ENCODE measurements at places on chromosomes 7 and 10.
A peak's percentile ranks its signal among the peaks of the same experiment; 100 is the strongest.

DNA sequence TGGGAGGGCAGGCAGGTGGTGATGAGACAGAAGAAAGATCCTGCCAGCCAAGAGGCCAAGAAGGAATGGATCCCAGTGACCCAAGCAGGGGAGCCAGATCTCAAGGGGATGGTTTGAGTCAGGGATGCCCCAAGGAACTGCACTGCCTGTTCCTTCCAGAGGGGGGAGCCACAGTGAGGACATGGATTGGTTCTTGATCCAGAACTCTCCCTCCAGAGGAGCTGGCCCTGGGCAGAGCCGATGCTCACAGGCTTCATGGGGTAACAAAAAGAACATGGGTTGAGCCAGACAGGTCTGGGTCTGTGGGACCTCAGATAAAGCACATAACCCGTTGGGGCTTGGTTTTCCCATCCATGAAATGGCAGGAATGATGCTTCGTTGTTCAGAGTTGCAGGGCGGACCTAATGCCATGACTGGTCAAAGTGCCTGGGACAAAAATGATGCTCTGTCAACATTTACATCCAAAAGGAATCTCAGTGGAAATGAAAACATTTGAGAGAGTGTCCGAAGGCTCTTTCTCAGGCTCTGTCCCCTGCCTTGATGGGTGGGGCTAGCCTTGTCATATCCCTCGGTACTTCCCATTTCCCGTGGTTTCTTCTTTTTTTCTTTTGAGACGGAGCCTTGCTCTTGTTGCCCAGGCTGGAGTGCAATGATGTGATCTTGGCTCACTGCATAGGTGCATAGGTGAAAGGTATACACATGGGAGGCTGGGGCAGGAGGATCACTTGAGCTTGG, 4.7 kb upstream of the DENND2A start:
- H3K36me3 ChIP-seq = no peaks in the 10 kb centered on the region
- peaks cover 4% of the 10 kb centered on the region for H3K4me1 ChIP-seq
- peaks cover 20% of the 10 kb centered on the region for H3K27me3 ChIP-seq
- DNase-seq = peak; percentile 36

DNA sequence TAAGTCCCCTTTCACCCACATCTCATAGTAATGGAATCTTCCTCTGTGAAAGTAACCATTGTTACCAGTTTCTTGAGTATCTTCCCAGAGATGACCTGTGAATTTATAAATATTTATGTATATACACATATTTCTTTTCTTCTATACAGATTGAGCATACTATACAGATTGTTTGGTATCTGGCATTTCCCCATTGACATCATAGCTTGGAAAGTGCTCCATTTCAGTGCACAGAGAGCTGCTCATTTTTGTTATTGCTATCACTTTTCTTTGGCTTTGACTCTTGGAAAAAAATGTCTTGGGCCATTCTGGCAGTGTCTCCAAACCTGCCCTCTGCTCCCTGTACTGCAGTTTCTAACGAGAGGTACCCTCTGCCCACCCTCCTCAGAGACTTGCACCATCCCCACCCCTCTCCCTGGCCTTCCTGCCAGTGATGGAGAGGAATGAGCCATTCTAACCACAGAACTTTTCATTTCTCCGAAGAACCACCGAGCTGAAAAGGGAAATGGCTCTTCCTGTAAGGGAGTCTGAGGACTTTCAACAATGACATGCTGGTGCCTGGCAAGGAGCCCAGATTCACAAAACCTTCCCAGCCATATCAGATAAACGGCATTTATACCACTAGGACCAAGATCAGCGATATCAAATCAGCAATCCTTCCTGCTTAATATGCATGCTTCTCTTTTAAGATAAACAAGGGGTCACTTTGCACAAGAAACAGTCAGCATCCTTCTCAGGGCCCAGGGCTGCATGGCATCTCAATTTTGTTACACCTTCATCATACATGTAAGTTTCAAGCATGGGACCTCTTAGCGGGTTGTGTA, 19.7 kb upstream of the CCSER2 start:
- H3K4me1 ChIP-seq = peaks cover 45% of the 10 kb centered on the region
- peaks cover 1% of the 10 kb centered on the region for H3K27me3 ChIP-seq
- peak; percentile 85 for DNase-seq
- H3K27ac ChIP-seq = peak overlapping the region; percentile 93

- H3K27ac ChIP-seq = no peak overlapping the region
- H3K36me3 ChIP-seq = no peaks in the 10 kb centered on the region
- H3K27me3 ChIP-seq = peaks cover 11% of the 10 kb centered on the region
- H3K4me3 ChIP-seq = no peak overlapping the region
- DNase-seq = peak; percentile 4
These were observed 114.5 kb downstream of the PLCE1 start for GRCh38 chr10:94108200-94108599.

GRCh38 chr10:18658271-18659124, 733 bp upstream of the ARL5B start:
- peak overlapping the region; percentile 98 for H3K27ac ChIP-seq
- H3K36me3 ChIP-seq = peaks cover 9% of the 10 kb centered on the region
- peak overlapping the region; percentile 93 for H3K4me3 ChIP-seq
- peak; percentile 13 for DNase-seq
- H3K4me1 ChIP-seq = peaks cover 32% of the 10 kb centered on the region

DNA sequence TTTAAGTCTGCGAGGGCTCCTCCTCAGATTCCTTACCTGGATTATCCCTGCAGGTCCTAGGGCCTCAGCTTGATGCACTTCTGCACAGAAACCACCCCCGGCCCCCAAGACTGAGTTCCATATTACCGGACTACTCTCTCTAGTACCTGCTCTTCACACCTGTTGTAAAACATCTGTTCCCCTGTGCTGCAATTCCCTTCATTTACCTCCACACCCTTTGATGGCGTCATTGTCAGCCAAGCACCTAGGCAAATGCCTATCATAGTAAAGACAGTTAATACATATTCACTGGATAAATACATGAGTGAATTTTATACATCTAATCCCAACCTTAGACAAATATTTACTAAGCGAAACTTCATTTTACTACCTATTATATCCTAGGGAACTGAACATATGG, 275.5 kb downstream of the PLXDC2 start:
- DNase-seq = no peak
- no peaks in the 10 kb centered on the region for H3K36me3 ChIP-seq
- no peak overlapping the region for H3K27ac ChIP-seq
- H3K4me3 ChIP-seq = no peak overlapping the region
- H3K4me1 ChIP-seq = no peaks in the 10 kb centered on the region

DNA sequence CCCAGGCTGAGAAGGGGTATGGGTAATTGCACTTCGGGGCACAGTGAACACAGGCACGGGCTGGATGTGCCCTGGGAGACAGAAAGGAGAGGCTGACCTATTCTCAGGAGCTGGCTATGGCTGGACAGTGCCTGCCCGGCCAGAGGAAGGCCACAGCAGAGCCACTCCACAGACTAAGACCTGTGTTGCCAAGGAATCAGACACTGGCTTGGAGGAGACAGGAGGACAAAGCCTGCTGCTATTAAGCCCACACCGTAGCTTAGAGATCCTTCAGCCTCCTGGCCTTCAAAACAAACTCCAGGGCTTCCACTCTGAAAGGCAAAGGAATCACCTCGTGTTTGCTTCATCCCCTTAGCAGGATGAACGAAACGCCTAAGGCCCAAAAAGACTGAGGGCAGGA, 82.2 kb downstream of the ALOX5 start:
- no peaks in the 10 kb centered on the region for H3K4me1 ChIP-seq
- H3K27me3 ChIP-seq = no peaks in the 10 kb centered on the region
- no peak for DNase-seq
- no peak overlapping the region for H3K4me3 ChIP-seq
- H3K27ac ChIP-seq = no peak overlapping the region

GRCh38 chr10:3897156-3897555, 112.1 kb upstream of the KLF6 start:
- no peak for DNase-seq
- no peaks in the 10 kb centered on the region for H3K27me3 ChIP-seq
- H3K4me1 ChIP-seq = peaks cover 20% of the 10 kb centered on the region
- H3K4me3 ChIP-seq = no peak overlapping the region
- no peak overlapping the region for H3K27ac ChIP-seq
- H3K36me3 ChIP-seq = no peaks in the 10 kb centered on the region

DNA sequence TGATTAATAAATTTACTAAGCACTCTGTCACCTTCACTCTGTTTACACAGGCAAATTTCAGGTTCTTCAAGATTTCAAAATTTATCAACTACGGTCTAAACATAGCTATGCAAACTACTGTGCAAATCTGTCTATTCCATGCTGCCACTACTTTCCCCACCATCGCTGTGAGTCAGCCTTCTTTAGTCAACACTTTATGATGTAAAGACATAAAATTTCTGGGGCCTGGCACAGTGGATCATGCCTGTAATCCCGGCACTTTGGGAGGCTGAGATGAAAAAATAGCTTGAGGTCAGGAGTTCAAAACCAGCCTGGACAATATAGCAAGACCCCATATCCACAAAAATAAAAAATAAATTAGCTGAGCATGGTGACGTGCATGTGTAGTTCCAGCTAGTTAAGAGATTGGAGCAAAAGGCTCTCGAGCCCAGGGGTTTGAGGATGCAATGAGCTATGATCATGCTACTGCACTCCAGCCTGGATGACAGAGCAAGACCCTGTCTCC, 42.6 kb downstream of the CNOT4 start:
- H3K27me3 ChIP-seq = no peaks in the 10 kb centered on the region
- H3K4me1 ChIP-seq = peaks cover 23% of the 10 kb centered on the region
- no peak overlapping the region for H3K27ac ChIP-seq
- H3K36me3 ChIP-seq = peaks cover 7% of the 10 kb centered on the region
- no peak overlapping the region for H3K4me3 ChIP-seq
- no peak for DNase-seq

DNA sequence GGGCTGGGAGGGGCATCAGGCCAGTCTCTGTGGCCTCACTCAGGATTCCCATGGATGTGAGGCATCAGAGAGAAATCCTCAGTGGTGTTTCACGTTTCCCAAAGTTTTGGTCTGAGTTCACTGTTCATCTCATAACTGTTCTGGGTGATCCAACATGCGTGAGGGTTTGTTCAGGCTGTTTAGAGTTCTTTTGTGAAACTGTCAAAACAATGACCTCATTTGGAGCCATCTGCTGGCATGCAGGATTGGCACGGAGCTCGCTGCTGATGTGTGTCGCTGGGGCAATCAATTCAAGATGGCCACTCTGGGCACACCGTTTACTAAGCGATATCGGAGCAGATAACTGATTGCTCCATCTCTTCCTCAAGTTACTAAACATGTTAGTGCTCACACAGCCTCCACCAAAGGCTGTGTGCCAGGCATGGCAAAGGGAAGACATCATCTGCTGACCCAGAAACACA, 365.6 kb downstream of the WDR11 start:
- no peak overlapping the region for H3K27ac ChIP-seq
- no peak overlapping the region for H3K4me3 ChIP-seq
- H3K4me1 ChIP-seq = no peaks in the 10 kb centered on the region
- no peak for DNase-seq
- no peaks in the 10 kb centered on the region for H3K36me3 ChIP-seq

GRCh38 chr10:27512548-27512947, 8.4 kb downstream of the RAB18 start:
- peaks cover 55% of the 10 kb centered on the region for H3K4me1 ChIP-seq
- H3K36me3 ChIP-seq = peaks cover 29% of the 10 kb centered on the region
- no peak overlapping the region for H3K4me3 ChIP-seq
- no peak overlapping the region for H3K27ac ChIP-seq
- no peaks in the 10 kb centered on the region for H3K27me3 ChIP-seq
- no peak for DNase-seq

DNA sequence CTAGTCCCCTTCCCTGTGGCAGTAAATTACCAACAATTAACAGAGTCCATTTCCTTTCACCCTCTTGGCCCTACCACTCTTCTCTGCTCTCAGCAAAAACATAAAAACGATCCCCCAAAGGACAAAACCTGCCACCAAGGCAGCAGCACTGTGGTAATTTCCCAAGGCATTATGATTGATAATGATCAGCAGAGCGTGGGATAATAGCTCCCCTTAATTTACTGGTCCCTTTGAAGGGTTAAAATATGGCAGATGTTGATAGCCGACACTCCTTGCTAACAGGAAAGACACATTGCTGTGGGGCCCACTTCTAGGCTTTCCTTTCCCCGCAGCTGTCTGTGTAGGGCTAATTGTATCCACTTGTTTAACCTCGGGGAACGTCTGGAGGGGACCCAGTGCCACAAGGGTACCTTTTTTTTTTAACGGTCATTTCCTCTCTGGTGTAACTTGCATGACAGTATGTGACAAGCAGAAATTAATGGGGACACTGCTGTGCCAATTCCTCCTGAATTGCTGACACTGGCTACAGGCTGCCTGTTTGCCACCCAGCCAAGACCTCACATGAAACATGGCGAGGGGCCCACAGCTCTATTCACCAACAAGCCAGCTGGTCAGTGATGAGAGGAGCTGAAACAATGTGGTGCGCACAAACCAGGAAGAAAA, 81.3 kb downstream of the CDK6 start:
- H3K27ac ChIP-seq = no peak overlapping the region
- no peak for DNase-seq
- no peak overlapping the region for H3K4me3 ChIP-seq
- peaks cover 48% of the 10 kb centered on the region for H3K4me1 ChIP-seq
- H3K27me3 ChIP-seq = no peaks in the 10 kb centered on the region

DNA sequence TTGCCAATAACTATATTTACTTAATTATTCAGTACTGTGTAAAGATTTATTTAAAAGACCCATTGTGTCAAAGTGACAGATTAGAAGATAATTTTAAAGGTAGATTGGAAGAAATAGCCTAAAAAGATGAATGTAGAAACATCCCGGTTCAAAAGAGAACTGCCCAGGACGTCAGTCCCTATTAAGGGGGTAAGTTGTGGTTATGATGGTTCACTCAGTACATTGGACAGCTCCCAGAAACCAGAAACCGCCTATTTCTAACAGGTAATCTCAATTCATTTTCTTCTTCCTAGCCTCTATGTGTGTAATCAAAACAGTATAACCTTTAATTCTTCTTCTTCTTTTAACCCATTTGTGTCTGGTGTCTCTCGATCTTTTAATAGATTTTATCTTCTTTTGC, 1.5 kb upstream of the FERD3L start:
- H3K27me3 ChIP-seq = peaks cover 35% of the 10 kb centered on the region
- no peaks in the 10 kb centered on the region for H3K4me1 ChIP-seq
- H3K36me3 ChIP-seq = no peaks in the 10 kb centered on the region
- H3K27ac ChIP-seq = no peak overlapping the region
- no peak for DNase-seq

- peaks cover 8% of the 10 kb centered on the region for H3K4me1 ChIP-seq
- no peak overlapping the region for H3K27ac ChIP-seq
- DNase-seq = no peak
- no peak overlapping the region for H3K4me3 ChIP-seq
- peaks cover 33% of the 10 kb centered on the region for H3K27me3 ChIP-seq
- no peaks in the 10 kb centered on the region for H3K36me3 ChIP-seq
These were observed 34.9 kb upstream of the PTF1A start for GRCh38 chr10:23157239-23157681.

- H3K27me3 ChIP-seq = no peaks in the 10 kb centered on the region
- H3K4me1 ChIP-seq = no peaks in the 10 kb centered on the region
- no peak overlapping the region for H3K27ac ChIP-seq
- H3K36me3 ChIP-seq = peaks cover 8% of the 10 kb centered on the region
These were observed 240.7 kb upstream of the CCDC6 start for GRCh38 chr10:60147025-60147424.

DNA sequence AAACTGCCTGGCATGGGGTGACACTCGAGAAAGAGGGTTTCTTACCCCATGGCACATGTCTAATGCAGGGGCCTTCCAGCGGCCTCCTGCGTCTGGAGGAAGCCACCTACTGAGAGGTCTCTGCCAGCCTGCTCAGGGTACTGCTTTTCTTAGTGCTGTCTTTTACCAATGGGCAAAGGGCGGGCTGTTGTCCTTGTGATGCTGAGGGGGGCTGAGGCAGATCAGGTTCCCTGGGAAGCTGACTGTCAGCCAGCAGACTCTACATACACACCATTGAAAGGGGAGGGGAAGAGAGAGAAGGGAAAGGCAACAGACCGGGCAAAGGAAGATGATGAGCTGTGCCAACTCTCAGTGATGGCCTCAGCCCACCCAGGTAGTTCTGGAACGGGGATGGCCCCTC, 48.7 kb downstream of the COL13A1 start:
- H3K4me3 ChIP-seq = no peak overlapping the region
- DNase-seq = no peak
- H3K27ac ChIP-seq = no peak overlapping the region
